ENCODE measurements at places on chromosomes 3 and 15.

- no peak for DNase-seq
- H3K36me3 ChIP-seq = no peaks in the 10 kb centered on the region
- no peaks in the 10 kb centered on the region for H3K27me3 ChIP-seq
- H3K4me1 ChIP-seq = no peaks in the 10 kb centered on the region
- no peak overlapping the region for H3K27ac ChIP-seq
These were observed 171.8 kb downstream of the POTEB3 start for GRCh38 chr15:21268436-21268940.

GRCh38 chr3:17645074-17645698, 97.2 kb downstream of the TBC1D5 start:
- H3K27me3 ChIP-seq = no peaks in the 10 kb centered on the region
- no peaks in the 10 kb centered on the region for H3K4me1 ChIP-seq
- no peak overlapping the region for H3K27ac ChIP-seq
- H3K4me3 ChIP-seq = no peak overlapping the region
- no peak for DNase-seq

DNA sequence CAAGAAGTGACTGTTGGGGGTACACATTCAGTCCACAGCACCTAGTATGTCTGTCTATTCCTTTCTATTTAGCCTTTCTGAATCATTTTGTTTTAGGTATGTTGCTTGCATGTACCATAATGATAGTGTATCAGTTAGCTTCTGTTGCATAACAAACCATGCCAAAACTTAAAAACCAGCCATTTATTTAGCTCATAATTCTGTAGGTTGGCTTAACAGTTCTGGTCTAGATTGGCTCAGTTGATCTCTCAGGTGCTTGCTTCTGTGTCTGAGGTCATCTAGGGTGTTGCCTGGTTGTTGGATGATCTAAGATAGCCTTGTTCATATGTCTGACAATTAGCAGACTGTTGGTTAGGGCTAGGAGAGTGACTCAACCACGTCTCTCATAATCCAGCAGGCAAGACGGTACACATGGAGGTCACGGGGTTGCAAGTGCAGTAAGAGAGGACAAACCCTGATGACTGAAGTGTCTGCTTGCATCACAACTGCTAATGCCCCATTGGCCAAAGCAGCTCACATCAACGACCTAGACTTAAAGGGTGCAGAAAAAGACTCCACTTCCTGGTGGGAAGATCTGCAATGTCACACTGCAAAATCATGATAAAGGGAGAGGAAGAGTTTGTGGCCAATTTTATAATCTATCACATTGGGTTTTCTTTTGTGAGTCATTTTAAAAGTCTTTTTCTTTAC, 6.8 kb upstream of the PDCD6IP start:
- no peak for DNase-seq
- H3K27me3 ChIP-seq = no peaks in the 10 kb centered on the region
- no peaks in the 10 kb centered on the region for H3K36me3 ChIP-seq
- H3K4me3 ChIP-seq = no peak overlapping the region
- H3K27ac ChIP-seq = no peak overlapping the region

DNA sequence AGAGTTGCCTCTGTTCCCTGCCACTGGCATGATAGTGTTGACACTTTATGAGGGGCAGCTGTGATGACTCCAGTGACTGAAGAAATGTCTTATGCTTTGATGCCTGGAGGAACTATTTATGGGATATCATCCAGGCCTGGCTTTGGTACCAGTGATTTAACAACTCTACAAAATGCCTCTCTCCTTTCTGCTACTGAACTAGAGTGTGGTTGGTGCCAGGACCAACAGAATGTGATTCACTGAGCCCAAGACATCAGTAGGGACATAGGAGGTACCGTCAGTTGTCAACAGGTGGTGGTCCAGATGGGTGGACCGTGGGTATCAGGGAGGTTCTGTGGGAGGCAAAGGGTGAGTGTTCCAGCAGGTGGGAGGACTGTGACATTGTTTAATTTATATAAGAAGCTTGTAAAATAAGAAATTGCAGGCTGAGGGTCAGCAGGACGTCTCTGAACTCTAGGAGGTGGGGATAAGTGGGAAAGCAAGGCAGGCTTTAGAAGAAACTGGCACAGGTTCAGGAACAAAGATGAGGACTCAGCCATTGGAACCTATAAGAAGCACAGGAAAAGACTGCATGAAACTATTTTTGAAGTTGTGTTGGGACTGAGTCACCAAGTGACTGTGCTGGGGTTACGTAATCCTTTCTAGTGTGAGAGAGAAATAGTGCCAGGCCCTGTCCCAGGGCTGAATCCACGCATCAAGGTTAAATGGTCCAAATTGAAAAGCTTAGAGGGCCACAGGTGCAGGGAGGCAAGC, 28.5 kb upstream of the SLC7A14 start:
- H3K27ac ChIP-seq = no peak overlapping the region
- no peaks in the 10 kb centered on the region for H3K27me3 ChIP-seq
- H3K4me1 ChIP-seq = no peaks in the 10 kb centered on the region
- H3K36me3 ChIP-seq = no peaks in the 10 kb centered on the region
- DNase-seq = no peak
- H3K4me3 ChIP-seq = no peak overlapping the region

GRCh38 chr3:127488141-127488672, 102.3 kb downstream of the TPRA1 start:
- no peak for DNase-seq
- no peaks in the 10 kb centered on the region for H3K4me1 ChIP-seq
- no peaks in the 10 kb centered on the region for H3K36me3 ChIP-seq
- no peaks in the 10 kb centered on the region for H3K27me3 ChIP-seq
- H3K27ac ChIP-seq = no peak overlapping the region
- no peak overlapping the region for H3K4me3 ChIP-seq

- H3K27ac ChIP-seq = no peak overlapping the region
- no peak for DNase-seq
- no peak overlapping the region for H3K4me3 ChIP-seq
- no peaks in the 10 kb centered on the region for H3K4me1 ChIP-seq
- no peaks in the 10 kb centered on the region for H3K27me3 ChIP-seq
These were observed 89.4 kb upstream of the SKOR1 start for GRCh38 chr15:67735896-67736295.

DNA sequence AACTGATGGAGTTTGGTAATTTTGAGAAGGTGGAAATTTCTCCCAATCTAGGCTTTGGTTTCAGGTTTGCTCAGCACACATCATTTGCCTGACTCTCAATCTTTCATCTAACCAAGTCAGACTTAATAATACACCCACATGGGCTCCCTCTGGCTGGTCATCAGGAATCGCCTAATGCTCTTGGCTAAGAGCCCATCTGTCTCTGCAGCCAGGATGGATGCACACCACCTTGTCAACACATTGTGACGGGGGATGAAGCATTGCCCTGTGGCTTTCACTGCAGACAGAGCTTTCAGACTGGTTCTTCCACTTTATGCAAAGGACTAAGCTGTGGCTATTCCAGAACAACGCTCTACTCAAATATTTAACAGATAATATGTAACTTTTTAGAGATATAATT, 3.0 kb upstream of the HDGFL3 start:
- DNase-seq = no peak
- H3K4me3 ChIP-seq = no peak overlapping the region
- peaks cover 19% of the 10 kb centered on the region for H3K4me1 ChIP-seq
- no peaks in the 10 kb centered on the region for H3K36me3 ChIP-seq
- no peaks in the 10 kb centered on the region for H3K27me3 ChIP-seq

DNA sequence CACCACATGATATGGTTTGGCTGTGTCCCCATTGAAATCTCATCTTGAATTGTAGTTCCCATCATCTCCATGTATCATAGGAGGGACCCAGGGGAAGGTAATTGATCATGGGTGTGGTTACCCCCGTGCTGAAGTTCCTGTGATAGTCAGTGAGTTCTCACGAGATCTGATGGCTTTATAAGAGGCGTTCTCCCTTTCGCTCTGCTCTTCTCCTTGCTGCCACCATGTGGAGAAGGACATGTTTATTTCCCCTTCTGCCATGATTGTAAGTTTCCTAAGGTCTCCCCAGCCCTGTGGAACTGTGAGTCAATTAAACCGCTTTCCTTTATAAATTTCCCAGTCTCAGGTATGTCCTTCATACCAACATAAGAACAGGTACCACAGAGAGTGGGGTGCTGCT, 21.9 kb downstream of the OSTN start:
- no peaks in the 10 kb centered on the region for H3K36me3 ChIP-seq
- H3K4me3 ChIP-seq = no peak overlapping the region
- H3K27me3 ChIP-seq = no peaks in the 10 kb centered on the region
- H3K27ac ChIP-seq = no peak overlapping the region

GRCh38 chr3:175434561-175434960, 575.4 kb downstream of the NAALADL2 start:
- DNase-seq = no peak
- no peaks in the 10 kb centered on the region for H3K4me1 ChIP-seq
- H3K36me3 ChIP-seq = no peaks in the 10 kb centered on the region
- no peaks in the 10 kb centered on the region for H3K27me3 ChIP-seq
- no peak overlapping the region for H3K27ac ChIP-seq

- peaks cover 26% of the 10 kb centered on the region for H3K4me1 ChIP-seq
- H3K36me3 ChIP-seq = no peaks in the 10 kb centered on the region
- H3K4me3 ChIP-seq = no peak overlapping the region
- H3K27me3 ChIP-seq = no peaks in the 10 kb centered on the region
- DNase-seq = no peak
These were observed 42.7 kb downstream of the THBS1 start for GRCh38 chr15:39623529-39623931.

DNA sequence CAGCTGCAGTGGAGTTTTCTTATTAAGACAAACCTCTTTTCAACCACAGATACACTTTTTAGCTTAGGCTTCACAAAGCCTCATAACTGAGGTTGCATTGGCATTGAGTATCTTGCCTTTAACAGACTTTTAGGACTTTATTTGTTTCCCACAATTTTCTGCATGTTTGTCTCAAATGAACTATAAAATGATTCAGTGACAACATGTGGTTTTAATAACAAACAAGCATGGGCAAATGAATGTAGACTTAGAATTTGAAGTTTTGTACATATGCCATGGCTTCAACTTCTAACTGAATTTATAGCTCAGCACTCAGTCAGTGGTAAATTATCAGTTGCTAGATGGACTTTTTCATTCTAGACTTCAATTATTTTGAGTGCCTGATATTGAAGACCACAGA, 101.6 kb downstream of the SLC25A26 start:
- no peak overlapping the region for H3K4me3 ChIP-seq
- no peaks in the 10 kb centered on the region for H3K4me1 ChIP-seq
- DNase-seq = no peak
- no peaks in the 10 kb centered on the region for H3K27me3 ChIP-seq
- no peak overlapping the region for H3K27ac ChIP-seq

GRCh38 chr3:65128346-65128745, 440.5 kb upstream of the ADAMTS9 start:
- DNase-seq = no peak
- H3K27me3 ChIP-seq = no peaks in the 10 kb centered on the region
- no peak overlapping the region for H3K27ac ChIP-seq
- no peaks in the 10 kb centered on the region for H3K36me3 ChIP-seq
- H3K4me1 ChIP-seq = no peaks in the 10 kb centered on the region

DNA sequence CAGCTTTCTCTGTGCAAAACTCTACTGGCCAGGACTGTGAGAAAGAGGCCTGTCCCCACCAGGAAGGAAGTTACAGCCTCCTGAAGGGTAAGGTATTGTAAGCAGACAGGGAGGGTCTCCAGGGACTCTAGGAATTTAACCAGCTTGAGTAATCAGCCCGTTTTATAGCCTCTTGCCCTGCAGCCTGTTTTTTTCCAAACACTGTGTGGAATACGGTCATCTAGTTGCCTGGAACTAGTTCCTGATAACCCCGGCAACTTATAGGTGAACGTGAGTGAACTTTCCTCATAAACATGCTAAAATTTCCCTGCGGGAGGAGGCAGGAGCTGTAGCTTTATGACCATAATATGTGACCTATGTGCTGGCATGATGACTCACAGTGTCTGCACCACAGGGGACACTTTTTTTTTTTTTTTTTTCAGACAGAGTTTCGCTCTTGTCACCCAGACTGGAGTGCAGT, 60.1 kb upstream of the DAZL start:
- no peaks in the 10 kb centered on the region for H3K36me3 ChIP-seq
- H3K4me3 ChIP-seq = no peak overlapping the region
- no peak for DNase-seq

- no peaks in the 10 kb centered on the region for H3K4me1 ChIP-seq
- DNase-seq = no peak
- no peaks in the 10 kb centered on the region for H3K27me3 ChIP-seq
- no peaks in the 10 kb centered on the region for H3K36me3 ChIP-seq
- H3K4me3 ChIP-seq = no peak overlapping the region
- no peak overlapping the region for H3K27ac ChIP-seq
These were observed 21.2 kb downstream of the KATNBL1 start for GRCh38 chr15:34188711-34189110.

GRCh38 chr3:23953523-23953922, 8.4 kb downstream of the NR1D2 start:
- H3K4me3 ChIP-seq = no peak overlapping the region
- H3K4me1 ChIP-seq = peaks cover 71% of the 10 kb centered on the region
- H3K27me3 ChIP-seq = no peaks in the 10 kb centered on the region
- H3K36me3 ChIP-seq = no peaks in the 10 kb centered on the region
- H3K27ac ChIP-seq = no peak overlapping the region

DNA sequence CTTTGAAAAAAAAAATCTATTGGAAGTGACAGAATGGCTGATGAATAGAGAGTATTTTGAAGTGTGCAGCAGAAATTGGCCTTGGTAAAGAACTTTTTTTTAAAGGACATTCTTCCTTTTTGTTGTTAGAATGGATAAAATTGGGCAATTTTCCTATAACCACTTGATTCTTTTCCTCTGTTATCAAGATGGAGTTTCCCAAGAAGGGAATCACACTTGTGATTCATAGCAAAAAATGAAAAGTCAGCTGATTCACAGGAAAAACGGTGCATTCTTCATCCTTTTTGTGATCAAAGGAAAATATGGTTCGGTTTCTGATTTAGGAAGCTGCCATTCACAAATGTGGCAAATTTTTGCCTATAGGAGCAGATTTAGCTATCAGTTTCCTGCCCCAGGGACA, 486.8 kb downstream of the GBE1 start:
- H3K27me3 ChIP-seq = no peaks in the 10 kb centered on the region
- H3K4me1 ChIP-seq = no peaks in the 10 kb centered on the region
- no peak for DNase-seq
- H3K27ac ChIP-seq = no peak overlapping the region
- H3K36me3 ChIP-seq = no peaks in the 10 kb centered on the region

- peak within 1 kb of the TSS; percentile 28 for H3K4me3 ChIP-seq
- no peak for DNase-seq
- peaks cover 16% of the 10 kb centered on the region for H3K4me1 ChIP-seq
- no peaks in the 10 kb centered on the region for H3K36me3 ChIP-seq
- H3K27ac ChIP-seq = peak within 1 kb of the TSS; percentile 23
These were observed at the start of gene SLC6A1 for GRCh38 chr3:10992017-10992942. TSS of gene SLC6A1 (plus strand) at chr3:10992748. CDS start at chr3:11017212, 24,464 bp downstream.

DNA sequence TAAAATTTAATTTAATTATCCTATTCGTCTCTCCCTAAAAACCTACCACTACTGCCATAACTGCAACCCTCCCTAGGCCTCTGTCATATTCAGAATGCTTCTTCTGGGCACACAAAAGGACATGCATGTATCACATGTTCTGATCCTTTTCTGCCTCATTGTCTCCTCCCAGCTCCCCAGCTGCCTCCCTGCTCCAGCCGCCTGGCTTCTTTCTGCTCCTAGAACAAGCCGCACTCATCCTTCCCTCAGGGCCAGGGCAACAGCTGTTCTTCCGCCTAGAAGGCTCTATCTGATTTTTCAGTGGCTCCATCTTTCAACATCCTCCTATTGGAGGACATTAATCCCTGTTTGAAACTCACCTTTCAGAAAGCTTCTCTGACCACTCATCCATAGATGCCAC, 38.6 kb downstream of the TMED3 start:
- H3K27ac ChIP-seq = no peak overlapping the region
- no peaks in the 10 kb centered on the region for H3K27me3 ChIP-seq
- DNase-seq = no peak
- H3K4me3 ChIP-seq = no peak overlapping the region

Measured in tibial nerve (tissue), 4 donors.